Activated CD4-positive, alpha-beta T cell treated with anti-CD3 and anti-CD28 coated beads, Interleukin-2, amount 50 U/mL, for 48 hours (primary cell): ENCODE measurements at places on chromosomes 3 and 15.

DNA sequence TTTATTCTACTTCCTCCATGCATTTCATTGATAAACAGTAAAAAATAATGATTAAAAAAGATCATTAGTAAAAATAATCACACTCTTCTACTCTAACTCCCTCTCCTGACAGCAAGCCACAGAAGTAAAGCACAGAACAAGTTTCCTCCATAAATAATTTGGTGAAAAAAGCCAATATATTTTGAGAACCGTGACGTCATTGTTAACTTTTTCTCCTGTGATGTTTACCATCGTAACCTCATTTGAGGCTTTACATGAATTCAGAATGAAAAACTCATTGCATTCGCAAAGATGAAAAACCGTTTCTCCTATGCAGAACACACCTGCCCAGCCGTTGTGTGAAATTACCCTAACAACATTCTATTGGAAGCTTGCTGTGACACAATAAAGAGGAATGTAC is 120.7 kb downstream of the NSUN3 start:
- no peak for DNase-seq

- peak; percentile 64 for DNase-seq
Measured at GRCh38 chr15:90097475-90097874, 4.8 kb downstream of the IDH2 start.

DNA sequence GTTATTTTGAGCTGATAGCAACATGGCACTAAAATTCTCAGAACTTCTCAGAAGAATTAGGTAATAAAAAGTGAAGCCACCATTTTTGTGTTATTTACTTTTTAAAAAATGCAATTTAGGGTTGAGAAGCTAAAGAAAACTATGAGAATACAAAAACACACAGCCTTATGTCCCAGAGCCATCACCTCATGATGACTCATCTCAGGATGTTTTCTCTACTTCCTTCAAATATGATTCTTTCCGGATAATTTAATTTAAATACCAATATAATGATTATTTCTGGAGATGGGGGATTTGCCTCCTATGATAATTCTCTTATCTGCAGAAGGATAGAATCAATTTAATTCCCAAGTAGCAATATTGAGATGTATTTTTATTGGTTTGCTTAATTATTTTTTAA is 105.6 kb upstream of the BFSP2 start:
- DNase-seq = no peak

- no peak for DNase-seq
Measured at GRCh38 chr3:45724911-45725310, 35.7 kb downstream of the SACM1L start.

- no peak for DNase-seq
Measured at GRCh38 chr15:33742800-33743199, 225.5 kb upstream of the CHRM5 start.

- DNase-seq = no peak
Measured at GRCh38 chr3:21017115-21017852, 733.7 kb downstream of the ZNF385D start.

- DNase-seq = no peak
Measured at GRCh38 chr15:48355377-48355776, 24.1 kb downstream of the DUT start.

DNA sequence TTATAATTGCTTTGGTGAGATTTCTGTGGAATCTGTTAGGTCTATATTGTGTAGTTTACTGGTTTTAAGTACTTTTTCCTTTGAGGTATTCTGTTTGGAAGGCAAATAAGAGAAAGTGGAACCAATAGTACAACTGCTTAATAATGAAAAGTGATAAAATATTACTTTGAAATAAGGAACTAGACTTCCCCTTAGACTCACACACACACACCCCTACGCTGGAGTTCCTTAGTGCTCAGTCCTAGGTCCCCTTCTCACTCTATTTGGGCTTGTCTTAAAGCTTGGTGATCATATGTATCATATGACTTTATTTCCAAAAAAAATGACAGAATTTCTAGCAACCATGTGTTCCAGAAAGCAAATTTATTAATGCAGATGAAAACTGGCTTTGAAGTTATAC is 494.0 kb upstream of the TGFBR2 start:
- no peak for DNase-seq

- no peak for DNase-seq
Measured at GRCh38 chr15:48703544-48703943, 58.0 kb upstream of the FBN1 start.

- no peak for DNase-seq
Measured at GRCh38 chr3:50676031-50676705, 1.4 kb downstream of the DOCK3 start.

GRCh38 chr3:102400142-102400541 is 34.7 kb upstream of the ZPLD1 start:
- no peak for DNase-seq

DNA sequence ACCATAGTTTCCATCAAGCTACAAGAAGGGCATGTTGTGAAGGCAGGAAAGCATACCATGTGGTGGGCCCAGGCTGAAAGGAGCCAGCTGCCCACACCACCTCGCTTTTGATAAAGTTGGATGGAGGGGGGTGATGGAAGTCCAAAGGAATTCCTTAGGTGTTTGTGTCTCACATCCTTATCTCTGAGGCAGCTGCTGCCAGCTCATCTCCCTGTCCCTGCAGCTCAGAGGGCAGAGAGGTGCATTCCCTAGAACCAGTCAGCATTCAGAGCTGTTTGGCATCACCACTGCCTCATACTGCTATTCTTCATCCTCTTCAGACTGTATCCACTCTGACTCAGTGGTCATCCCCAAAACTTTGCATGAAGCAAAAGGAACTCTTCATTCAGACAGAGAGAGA is 141.5 kb upstream of the BFSP2 start:
- DNase-seq = no peak

DNA sequence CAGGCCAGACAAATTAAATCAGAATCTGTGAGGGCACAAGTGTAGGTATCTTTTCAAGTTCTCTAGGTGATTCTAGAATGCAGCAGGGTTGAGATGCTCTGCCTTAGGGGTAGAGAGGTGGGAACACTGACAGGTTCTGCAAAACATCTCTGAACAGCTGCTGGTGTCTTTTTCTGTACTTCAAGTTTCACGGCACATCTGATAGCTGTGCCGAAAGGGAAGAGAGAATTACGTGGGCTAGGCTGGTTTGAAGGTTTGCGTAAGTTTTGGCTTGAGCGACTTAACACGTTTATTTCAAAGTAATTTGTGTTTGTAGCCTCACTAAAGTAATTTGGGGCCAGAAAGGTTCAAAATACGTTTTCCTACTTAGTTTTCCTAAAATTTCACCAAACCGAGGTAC is 22.5 kb downstream of the PXK start:
- no peak for DNase-seq

GRCh38 chr15:71748293-71748718 is 62.0 kb upstream of the NR2E3 start:
- DNase-seq = no peak

DNA sequence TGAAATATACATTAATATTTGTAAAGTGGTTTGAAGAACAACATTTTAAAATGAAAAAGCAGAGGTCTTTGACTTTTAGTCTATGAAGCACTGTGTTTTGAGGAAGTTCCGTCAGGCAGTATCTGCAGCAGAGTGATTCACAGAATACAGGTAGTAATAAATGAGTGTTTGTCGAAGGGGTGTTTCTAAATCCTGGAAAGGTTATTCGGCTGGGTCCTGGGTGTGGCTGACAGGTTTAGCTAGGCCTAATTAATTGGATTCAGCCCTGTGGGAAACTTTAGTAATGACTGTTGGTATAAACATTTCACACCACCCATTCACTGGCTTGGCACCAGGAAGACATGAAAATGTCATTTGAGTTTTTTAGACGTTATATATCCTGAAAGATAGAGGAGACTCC is 51.3 kb downstream of the TIPARP start:
- no peak for DNase-seq

GRCh38 chr15:52016316-52016715 is 2.7 kb upstream of the MAPK6 start:
- DNase-seq = no peak

- no peak for DNase-seq
Measured at GRCh38 chr3:64228110-64228509, 2.8 kb upstream of the PRICKLE2 start.

DNA sequence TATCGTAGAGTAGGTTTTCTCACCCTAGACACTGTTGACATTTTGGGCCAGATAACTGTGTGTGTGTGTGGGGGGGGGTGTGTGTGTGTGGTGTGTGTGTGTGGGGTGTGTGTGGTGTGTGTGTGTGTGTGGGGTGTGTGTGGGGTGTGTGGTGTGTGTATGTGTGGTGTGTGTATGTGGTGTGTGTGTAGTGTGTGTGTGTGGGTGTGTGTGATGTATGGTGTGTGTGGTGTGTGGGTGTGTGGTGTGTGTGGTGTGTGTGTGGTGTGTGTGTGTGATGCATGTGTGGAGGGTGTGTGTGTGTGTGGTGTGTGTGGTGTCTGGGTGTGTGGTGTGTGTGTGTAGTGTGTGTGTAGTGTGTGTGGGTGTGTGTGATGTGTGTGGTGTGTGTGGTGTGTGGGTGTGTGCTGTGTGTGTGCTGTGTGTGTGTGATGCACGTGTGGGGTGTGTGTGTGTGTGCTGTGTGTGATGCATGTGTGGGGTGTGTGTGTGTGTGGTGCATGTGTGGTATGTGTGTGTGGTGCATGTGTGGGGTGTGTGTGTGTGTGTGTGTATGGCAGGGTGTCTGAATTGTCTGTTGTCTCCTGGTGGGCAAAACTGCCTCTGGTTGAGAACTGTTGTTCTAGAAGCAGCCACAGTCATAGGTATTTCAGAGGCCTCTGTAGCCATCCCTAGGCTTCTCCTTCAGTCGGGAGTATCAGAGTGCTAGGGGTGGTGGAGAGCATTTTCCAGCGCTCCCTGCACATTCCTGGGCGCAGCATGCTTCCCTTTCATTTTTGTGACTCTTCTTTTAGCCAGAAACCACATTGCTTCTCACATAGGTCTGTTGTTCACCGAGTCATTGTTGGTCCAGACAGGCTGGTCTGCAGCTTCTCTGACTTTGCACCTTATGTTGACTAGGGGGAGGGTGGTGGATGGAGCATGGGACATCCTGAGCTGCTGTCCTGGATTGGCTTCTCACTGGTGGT is 84.4 kb downstream of the THSD4 start:
- DNase-seq = no peak

GRCh38 chr15:78200276-78200930 is 34.0 kb downstream of the ACSBG1 start:
- no peak for DNase-seq

- no peak for DNase-seq
Measured at GRCh38 chr3:64667138-64667537, 20.7 kb downstream of the ADAMTS9 start.

- peak; percentile 42 for DNase-seq
Measured at GRCh38 chr3:129224984-129225393, 24.4 kb upstream of the COPG1 start.

DNA sequence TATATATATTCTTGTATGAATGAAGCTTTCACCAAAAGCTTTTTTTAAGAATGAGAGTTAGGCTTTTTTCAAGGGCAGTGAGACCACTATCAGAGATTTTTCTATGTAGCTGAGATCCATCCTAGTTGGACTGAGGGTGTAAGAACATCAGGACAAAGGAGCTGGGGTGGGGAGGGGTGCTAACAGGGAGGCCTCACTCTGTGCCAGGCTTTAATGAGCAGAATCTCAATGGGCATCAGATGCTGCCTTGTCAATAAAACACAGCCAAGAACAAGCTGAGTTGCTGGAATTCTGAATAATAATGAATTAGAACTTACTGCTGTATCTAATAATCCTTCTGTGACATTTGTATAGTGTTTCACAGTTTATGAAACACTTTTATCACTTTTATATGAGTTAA is 41.4 kb upstream of the USP3 start:
- DNase-seq = no peak

GRCh38 chr15:31559786-31560185 is 233.2 kb downstream of the KLF13 start:
- no peak for DNase-seq

- DNase-seq = no peak
Measured at GRCh38 chr3:156655819-156656550, 18.4 kb upstream of the TIPARP start.

DNA sequence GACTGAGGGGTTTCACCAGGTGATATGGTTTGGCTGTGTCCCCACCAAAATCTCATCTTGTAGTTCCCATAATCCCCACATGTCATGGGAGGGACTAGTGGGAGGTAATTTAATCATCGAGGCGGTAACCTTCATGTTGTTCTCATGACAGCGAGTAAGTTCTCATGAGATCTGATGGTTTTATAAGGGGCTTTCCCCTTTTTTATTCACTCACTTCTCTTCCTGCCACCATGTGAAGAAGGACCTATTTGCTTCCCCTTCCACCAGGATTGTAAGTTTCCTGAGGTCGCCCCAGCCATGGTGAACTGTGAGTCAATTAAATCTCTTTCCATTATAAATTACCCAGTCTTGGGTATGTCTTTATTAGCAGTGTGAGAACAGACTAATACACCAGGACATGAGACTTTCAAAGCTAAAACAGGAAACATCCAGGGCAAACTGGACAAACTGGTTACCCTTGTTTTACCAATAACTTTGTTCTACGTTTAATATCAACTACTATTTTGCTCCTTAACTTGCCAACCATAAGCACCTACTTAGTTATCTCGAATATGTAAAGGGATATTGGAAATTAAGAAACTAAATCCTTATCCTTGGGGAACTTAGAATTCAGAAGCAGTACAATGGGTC is 98.2 kb downstream of the MYH15 start:
- DNase-seq = no peak

DNA sequence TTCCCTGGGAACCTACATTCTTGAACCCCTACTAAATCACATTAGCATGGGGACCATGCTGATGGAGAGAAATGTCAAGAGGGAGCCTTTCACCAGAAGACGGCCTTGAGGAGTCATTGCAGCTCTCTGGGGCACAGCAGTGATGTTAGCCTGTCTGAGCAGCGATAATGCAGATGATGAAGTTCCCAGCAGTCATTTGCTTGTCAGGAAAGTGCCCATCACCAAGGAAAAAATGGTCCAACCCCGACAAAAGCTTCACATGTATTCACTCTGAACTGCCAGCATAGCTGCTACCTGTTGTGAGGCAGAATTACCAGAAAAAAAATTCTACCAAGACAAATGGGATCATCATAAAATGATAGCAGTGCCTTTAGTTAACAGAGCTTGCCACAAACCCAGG is 238.4 kb upstream of the UMPS start:
- no peak for DNase-seq

DNA sequence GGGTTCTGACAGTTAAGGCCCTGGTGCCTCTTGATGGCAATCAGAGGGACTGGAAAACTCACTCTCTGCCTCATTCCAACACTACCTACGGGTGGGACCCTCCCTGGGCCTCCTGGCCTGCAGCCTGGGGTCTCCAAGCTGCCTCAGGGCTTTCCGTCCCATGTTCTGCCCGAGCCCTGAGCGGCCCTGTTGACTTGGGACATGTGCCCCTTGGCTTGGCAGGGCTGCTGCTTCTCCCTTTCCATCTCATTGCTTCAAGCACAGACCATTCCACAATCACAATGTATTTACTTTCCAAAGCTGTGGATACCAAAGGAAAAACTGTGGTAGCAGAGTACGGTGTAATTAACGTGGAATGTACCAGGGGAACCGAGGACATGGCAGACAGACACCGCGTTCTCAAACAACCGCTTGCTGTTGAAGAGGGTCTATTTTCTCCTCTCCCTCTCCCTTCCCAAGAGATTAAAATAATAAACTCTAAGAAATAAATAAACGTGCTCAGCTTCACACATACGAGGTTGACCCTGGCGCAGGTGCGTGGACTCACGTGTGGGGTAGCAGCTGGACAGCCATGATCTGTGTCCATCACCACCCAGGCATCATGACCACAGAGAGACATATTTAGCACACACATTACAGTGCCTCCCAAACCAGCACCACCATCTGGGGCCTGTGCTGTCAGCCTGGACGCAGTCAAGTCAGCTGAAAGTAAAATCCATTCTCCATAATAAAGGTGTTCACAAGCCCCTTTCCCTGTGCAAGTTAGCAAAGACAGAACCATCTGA is 172.0 kb downstream of the XXYLT1 start:
- DNase-seq = no peak

- no peak for DNase-seq
Measured at GRCh38 chr3:6125520-6125919, 735.4 kb upstream of the GRM7 start.
